T47D (cell line): ENCODE measurements at places on chromosomes 11 and 22.
A peak's percentile ranks its signal among the peaks of the same experiment; 100 is the strongest.

DNA sequence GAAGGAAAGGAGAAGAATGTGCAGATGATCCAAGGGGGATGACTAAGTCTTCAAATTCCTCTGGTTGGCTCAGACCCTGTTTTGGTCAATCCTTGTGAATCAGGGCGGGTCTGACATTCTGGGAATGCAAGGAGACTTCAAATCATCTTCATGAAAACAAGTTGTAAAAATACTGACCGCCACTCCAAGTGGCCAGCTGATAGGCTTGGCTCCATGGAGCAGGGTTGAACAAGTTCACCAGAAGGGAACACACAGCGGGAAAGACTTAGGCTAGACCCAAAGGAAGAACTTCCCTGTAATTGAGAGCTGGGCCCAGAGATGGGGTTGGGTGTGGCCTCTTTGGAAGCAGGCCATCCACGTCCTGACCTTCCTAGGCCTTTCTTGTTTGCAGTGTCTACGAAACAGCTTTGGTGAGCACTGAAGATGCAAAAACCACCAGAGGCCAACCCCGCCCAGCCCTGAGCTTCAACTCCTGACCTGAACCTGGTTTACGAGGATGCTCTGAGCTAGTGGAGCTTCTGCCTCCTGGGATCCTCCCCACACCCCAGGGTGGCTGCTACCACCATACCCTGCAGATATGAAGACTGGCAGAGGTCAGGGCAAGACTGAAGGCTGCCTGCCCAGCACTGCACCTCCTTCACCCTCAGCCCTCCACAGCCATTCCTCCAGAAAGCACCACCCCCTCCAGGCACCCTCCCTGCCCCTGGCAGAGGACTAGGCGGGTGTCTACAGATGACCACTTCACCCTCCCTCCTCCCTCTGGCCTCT lies 26.1 kb downstream of the GDPD5 start:
- DNase-seq, result no peak

DNA sequence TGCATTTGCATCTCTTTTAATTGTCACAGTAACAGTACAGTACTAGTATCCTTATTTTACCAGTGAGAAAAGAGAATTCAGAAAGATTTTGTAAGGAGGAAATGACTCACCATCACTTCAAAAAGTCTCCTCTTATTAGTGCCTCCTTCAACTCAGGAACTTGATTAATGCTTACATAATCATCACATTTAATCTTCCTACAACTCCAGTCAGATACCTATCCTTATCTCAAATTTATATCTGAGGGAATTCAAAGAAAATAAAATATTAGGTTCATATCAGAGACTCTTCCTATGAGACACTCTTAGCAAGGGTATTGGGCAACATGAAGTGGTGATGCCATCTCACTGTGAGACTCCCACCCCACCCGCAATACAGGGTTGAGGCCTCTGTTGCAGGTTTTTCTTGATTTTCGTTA lies 26.1 kb upstream of the CTSC start:
- DNase-seq, result no peak

DNA sequence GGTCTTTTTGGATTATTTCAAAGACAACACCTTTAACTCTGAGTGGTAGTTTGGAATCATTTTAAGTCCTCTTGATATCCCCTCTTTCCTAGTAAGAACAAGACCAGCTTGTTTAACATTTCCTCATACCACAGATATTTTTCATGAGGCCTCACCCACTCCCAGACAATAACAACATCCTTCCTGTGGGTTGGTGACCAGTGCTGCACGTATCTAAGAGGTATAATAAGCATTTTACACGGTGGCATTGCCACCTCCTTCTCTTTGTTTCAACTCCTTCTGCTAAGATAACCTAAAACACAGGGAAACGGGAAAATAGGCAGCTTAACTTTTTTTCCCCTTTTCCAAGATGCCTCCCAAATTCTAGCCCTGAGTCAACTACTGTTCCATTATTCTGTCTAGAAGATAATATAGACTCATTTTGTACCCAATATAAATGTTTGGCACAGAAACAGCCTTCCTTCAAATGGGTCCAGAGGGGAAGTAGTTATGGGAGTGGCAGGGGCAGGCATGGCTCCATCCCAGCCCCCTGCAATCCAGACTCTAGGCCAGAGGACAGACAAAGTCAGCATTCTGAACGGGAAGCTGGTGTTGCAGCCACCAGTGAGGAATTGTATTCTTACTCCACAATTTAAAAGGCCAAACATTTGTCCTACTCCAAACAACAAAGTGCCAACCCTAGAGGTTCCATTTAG lies 28.5 kb downstream of the MAML2 start:
- DNase-seq, result no peak

- DNase-seq, result no peak
Measured at GRCh38 chr22:50626850-50627641, 906 bp downstream of the ARSA start.

DNA sequence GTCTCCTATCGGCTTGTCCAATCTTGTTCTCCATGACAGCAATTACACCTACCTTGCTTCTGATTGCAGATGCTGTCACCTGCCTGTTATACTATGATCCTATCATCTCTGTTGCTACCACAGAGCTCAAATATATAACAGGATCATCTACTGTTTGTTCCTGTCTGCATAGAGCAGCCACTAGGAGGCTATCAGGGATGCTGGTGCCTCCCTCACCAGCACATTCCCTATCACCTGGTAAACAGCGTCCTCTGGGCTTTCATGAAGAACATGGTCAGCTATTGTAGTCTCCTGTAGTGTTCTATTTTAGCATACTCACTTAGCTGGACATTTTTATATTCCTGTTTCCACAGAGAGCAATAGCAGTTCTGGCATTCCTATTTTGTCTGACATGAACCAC lies 87.8 kb upstream of the FAT3 start:
- DNase-seq, result no peak

GRCh38 chr11:67689178-67689577 lies 14.8 kb upstream of the ALDH3B2 start:
- DNase-seq, result no peak

- DNase-seq, result no peak
Measured at GRCh38 chr11:36427876-36428275, 82.2 kb downstream of the TRAF6 start.

DNA sequence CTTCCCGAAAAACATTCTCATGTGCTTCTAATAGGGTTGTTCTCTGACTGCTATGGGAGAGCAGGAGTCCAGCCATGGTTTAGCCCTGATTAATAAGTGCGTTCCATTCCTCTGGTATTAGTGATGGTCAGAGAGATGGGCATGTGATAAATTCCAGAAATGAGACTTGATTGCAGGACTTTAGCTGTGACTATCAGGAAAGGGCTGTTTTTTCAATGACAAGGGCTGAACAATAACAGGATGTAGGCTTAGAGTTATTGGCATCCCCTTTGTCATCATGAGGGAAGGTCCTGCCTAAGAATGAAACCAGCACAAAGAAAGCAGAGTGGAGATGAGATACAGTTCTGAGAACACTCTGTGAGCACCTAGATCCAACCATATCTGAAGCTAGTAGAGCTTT lies 494.6 kb downstream of the MIAT start:
- DNase-seq, result no peak

- no peak for DNase-seq
Measured at GRCh38 chr11:7307836-7308235, 56.1 kb downstream of the SYT9 start.

- no peak for DNase-seq
Measured at GRCh38 chr11:125901872-125902271, 1.1 kb downstream of the PUS3 start.

- DNase-seq, result no peak
Measured at GRCh38 chr11:116072133-116072532, 567.9 kb upstream of the CADM1 start.

GRCh38 chr11:69422645-69423044 lies 58.8 kb upstream of the LINC01488 start:
- DNase-seq, result no peak

GRCh38 chr22:47888817-47889216 lies 1126.4 kb downstream of the TBC1D22A start:
- no peak for DNase-seq

DNA sequence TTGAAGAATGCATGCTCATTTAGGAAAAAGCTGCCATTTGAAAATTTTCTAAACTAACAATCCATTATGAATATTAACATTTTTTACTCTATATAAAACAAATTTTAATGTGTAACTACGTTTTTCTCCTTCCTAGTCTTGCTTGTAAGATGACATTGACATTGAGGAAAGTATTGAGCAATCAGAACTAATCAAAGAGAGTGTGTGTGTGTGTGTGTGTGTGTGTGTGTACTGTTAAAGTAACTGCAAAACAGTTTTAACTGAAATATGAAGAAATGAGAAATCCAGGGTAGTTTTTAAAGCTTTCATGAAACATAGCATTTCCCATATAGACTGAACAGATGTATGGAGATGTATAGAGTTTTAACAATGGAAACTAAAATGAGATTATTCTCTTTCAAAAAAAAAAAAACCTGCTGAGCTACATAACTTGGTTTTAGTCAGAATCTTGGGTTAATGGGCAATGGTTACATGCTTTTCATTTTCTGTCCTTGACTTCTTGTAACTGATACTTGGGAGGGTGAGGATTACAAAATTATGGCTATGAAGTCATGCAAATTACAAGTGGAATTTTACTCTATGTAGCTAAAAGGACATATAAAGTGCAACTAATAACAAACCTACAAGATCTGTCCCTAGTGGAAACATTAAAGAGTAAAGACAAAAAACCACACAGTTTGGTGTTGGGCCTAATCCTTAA lies 2.0 kb downstream of the PDGFD start:
- DNase-seq, result no peak

GRCh38 chr11:11971906-11972547 lies 36.4 kb downstream of the DKK3 start:
- DNase-seq, result no peak

- DNase-seq, result no peak
Measured at GRCh38 chr11:79960461-79960860, 519.6 kb upstream of the TENM4 start.

DNA sequence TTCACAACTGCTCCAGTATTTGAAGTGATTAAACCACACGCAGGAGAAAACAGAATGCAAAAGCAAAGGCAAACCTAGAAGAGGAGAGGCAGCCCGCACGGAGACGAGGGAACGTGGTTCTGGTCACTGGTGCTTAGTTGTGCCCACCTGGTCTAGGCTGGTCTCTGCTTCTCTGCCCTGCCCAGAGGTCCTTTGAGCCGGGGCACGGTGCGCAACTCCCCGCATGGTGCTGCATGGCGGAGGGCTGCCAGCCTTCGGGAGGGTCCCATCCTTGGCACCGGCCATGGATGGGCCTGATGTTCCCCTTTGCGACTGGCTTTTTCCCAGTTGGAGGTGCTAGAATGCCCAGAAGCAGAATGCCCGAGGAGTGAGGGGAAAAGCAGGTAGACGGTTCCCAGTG lies 46.1 kb downstream of the KCNC1 start:
- no peak for DNase-seq

DNA sequence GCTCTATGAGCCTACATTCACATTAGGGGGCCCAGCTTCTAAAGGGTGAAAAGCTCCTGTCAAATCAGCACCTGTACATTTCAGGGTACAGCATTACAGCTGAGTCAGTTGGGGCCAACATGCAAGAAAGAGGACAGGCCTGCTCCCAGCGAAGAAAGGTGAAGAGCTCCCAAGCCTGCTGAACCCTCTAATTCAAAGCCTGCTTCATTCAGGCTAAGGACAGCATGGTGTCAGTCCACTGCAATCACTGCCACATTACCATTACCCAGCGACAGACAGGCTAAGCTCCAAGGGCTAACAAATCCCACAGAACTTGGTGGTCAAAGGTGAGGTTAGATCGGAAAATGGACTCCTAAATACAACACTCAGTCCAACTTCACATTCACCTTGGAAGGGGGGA lies 65.4 kb upstream of the CHRM4 start:
- no peak for DNase-seq

DNA sequence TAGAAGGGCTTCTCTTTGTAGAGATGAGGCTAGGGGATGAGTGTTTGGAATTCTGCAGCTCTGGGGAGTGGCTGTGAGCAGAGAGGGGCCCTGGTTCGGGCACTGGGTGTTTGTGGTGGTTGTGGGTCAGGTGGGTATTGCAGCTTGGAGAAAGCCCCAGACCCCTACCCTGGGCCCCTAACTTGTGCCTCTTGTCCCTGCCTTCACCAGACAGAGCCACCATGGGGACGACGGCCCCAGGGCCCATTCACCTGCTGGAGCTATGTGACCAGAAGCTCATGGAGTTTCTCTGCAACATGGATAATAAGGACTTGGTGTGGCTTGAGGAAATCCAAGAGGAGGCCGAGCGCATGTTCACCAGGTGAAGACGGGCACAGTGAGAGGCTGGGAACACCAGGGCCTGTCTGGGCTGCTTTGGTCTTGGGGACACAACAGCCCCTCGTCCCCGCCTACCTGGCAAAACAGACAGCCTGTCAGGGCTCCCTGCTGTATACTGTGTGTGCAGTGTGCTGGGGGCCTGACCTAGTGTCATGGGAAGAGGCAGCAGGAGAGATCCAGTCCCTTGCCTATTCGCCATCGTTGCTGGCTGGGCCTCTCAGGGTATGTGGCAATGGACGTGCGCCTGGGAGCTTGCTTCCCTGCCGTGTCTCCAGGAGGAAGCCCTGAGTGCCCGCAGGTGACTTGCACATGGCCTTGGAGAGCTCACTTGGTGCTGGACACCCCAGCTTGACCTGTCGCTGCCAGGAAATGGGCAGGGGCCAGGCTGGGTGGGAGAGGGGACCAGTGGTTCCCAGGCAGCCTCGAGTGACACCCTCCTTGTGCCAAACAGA lies 4.3 kb downstream of the INCENP start:
- DNase-seq, result no peak

- peak; percentile 64 for DNase-seq
Measured at GRCh38 chr11:3021125-3021524, 29.0 kb upstream of the NAP1L4 start.

DNA sequence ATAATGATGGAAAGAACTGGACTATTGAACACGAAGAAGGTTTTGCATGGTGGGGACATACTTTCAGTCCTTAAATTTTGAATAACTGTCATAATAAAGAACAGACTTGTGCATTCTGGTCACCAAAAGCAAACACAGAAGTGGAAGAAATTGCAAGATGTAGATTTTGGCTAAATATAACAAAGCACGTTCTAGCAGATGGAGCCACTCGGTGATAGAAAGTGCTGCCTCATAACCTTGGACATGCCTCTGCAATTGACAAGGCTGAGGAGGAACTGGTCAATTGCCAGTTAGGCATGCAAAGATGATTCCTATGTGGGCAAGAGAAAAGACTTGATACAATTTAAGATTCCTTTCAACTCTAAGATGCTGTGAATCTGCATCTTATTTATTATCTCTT lies 244.1 kb upstream of the ZC3H12C start:
- no peak for DNase-seq

DNA sequence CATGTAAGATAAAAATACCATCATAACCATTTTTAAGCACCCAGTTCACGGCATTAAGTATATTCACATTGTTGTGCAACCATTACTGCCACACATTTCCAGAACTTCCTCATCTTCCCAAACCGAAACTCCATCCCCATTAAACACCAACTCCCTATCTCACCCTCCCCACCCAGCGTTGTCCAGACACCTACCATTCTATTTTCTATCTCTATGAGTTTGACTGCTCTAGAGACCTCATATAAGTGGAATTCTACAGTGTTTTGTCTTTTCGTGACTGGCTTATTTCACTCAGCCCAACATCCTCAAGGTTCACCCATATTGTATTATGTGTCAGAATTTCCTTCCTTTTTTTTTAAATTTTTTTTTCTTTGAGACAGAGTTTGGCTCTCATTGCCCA lies 45.2 kb downstream of the PPFIA1 start:
- DNase-seq, result no peak

- DNase-seq, result no peak
Measured at GRCh38 chr22:38068641-38069371, 11.6 kb downstream of the PICK1 start.

- DNase-seq, result no peak
Measured at GRCh38 chr11:11425806-11426205, 72.8 kb upstream of the CSNK2A3 start.

GRCh38 chr11:44389963-44390605 lies 80.1 kb upstream of the ALX4 start:
- no peak for DNase-seq

GRCh38 chr11:2186669-2187279 lies 15.2 kb upstream of the TH start:
- DNase-seq, result peak; percentile 76
